ENCODE measurements at places on chromosomes 1 and 21.

DNA sequence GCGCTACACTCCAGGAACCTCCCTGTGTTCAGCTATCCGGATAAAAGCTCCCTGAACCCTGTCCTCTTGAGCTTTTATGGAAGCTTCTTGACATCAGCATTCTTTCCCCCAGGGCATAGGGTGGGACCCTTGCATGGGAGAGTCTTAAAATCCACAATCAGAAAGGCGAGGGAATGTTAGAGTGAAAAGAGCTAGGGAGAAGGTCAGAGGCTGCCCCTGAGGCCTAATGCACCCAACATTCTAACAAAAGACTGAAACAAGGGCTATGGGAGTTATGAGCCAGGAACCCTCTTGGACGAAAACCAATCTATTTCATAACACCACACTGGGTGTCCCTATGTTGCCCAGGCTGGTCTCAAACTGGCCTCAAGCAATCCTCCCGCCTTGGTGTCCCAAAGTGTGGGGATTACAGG lies 36.7 kb downstream of the NEK2 start:
- no peak for DNase-seq

- DNase-seq: no peak
These were observed 58.2 kb upstream of the SLC25A33 start for GRCh38 chr1:9481048-9481447.

DNA sequence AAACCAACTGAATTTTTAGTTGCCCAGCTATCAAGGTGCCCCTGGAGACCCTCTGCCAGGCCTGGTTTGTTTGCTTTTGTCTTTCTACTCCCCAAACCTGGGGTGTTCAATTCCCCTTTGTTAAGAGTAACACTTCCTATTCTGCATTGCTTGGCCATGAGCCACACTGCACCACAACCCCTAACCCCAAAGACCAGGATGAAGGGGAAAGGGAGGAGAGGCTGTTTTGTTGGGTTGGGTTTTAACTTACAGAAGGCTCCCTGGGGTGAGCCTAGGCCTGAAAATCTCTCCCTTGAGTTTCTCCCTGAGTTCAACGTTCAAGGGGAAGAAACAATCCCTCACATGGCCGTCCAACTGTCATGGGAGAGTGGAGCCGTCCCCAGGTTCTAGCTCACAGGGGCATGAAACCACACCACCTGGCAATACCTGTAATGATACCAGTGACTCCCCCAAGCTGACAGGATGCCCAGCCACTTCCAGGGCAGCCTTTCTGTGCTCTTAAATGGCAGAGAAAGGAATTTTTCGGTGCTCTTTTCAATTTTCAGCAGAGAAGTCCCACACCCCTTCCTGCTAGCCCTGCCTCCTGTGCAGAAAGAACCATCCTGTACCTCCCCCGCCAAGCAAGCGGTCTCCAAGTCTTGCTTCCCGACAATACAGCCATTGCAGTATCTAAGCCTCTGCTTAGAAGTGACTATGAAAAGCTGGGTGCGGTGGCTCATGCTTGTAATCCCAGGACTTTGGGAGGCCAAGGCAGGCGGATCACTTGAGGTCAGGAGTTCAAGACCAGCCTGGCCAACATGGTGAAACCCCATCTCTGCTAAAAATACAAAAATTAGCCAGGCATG lies 14.9 kb downstream of the SLC45A3 start:
- DNase-seq: no peak

DNA sequence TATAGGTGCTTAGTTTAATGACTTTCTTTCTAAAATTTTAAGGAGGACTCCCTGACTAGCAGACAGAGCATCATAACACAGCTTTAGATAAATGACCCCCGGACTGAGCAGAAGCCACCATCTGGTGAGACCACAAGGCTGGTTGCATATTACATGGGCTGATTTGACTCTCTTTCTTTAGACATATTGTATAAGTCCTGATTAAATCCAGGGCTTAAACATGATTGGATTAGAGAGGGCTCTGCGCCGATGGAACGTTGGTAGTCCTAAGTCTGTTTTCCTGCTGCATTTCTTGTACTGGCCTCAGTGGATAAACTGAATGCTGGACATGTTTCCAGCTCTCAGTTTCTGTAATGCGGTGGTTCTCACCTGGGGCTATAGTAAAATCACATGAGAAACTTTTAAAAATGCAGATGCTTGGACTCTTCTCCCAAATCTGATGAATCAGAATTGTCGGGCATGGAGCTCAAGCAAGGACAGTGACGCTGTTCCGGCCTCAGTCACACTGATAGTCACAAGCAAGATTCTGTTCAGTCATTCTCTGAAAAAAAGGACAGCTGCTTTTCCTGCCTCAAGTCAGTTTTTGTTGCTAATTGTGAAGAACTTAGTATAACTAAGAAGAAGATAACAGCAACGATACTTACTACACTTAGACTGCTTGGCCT lies 16.6 kb downstream of the DDI2 start:
- DNase-seq: no peak

GRCh38 chr1:56490619-56491018 lies 88.7 kb downstream of the PLPP3 start:
- no peak for DNase-seq

GRCh38 chr1:166271151-166271538 lies 104.3 kb upstream of the FAM78B start:
- DNase-seq: no peak

- no peak for DNase-seq
These were observed 506 bp downstream of the MYOM3 start for GRCh38 chr1:24111262-24111995.

DNA sequence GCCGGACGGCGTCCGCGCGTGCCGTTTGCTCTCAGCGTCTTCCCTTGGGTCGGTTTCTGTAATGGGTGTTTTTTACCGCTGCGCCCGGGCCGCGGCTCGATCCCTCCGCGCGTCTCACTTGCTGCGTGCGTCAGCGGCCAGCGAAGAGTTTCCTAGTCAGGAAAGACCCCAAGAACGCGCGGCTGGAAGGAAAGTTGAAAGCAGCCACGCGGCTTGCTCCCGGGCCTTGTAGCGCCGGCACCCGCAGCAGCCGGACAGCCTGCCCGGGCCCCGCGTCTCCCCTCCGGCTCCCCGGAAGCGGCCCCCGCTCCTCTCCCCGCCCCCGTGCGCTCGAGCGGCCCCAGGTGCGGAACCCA lies 159.8 kb downstream of the RUNX1 start:
- DNase-seq: no peak
